ENCODE measurements at places on chromosomes 2 and 18. TPM values are rescaled to one million over a fixed set of nuclear protein-coding genes. Genes with fewer than 3 reads are reported as not detected.

GRCh38 chr18:3124822-3125221 lies 94.9 kb downstream of the MYOM1 start:
- no peak for DNase-seq

- DNase-seq, result no peak
Measured at GRCh38 chr2:241809383-241810306, 652 bp downstream of the NEU4 start.

The ZNF892 gene
- 4.6 TPM for total RNA-seq

DNA sequence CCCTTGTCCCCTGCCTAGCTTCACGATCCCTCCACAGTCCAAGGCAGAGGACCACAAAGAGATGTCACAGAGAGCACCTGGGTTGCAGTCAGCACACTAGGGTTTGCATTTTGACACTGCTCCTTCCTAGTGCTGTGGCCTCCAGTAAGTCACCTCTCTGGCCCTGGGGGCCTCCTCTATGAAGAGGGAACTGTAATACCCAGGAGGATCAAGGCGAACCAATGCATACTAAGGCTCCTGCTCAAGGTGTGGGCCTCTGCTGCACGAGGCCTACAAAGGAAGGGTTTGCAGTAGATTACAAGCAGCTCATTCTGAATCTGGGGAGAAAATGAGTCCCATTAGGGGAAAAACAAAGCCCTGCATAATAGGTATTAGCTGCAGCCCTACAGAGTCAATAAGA lies 72.3 kb upstream of the FZD7 start:
- no peak for DNase-seq

The ARHGAP15 gene
- 0.11 TPM for total RNA-seq

The RMDN2 gene
- 4.9 TPM for total RNA-seq

The SCYGR8 gene
- total RNA-seq, result not detected

DNA sequence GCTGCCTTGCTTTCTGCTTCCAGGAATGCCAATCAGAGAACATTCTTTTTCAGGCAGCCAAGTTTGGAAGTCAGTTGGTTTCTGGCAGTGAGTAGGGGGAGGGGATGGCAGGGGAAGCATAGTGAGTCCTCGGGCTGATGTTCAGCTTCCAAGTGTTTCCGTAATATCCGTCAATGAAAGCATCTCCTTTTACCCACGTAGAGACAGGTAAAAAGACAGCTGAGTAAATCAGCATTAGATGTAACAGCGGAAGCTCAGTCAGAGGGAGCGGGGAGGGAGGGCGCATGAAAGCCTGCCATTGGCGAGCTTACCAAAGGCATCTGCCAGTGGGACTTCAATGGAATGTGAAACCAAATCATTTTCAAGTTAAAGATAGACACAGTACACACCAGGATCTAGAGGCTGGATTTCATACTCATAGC lies 117.1 kb upstream of the DTNA start:
- DNase-seq, result peak; percentile 65

DNA sequence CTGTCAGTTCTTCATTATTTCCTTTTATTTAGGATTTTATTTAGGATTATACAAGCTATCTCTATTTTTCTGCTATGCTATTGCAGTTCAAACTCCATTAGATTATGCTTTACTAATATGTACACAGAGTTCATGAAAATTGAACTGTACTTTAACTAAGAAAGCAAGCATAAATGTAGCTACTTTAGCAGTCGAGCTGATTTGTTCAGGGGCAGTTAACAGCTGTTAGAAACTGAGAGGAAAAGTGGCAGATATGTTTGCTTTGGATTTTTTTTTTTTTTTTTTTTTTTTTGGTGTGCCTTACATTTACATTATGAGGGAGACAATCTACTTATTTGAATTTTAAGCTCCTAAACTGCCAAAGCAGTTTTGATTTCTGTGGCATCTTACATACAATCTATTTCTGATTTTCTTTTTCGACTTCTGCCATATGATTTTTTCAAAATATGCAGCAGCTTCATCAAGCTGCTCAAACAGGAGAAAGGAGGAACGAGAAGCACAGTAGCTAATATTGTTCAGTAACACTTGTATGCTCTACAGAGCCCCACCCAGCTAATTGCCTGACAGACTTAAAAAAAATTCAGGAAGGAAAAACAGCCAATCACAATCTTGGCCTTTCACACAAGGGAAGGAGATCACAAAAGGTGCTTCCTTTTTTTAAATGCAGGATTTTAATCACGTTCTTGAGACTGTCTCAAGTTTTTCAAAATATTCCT lies 233.4 kb upstream of the SIX3 start:
- no peak for DNase-seq

DNA sequence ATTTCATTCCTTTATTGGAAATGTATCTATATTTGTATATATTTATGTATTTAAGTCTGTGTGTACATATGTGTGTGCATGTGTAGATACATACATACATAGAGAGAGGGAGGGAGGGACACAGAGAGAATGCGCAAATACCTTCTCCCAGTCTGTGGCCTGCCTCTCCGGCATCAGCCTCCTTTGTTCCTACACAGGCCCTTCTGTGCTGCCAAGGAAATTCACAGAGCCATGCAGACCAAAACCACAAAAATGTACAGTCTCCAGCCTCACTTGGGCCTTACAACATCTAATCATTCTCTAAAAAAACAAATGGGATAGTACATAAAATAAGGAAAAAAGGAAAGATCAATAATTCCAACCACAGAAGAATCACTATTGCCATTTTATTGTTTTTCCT lies 8.8 kb upstream of the CRACDL start:
- peak; percentile 36 for DNase-seq

DNA sequence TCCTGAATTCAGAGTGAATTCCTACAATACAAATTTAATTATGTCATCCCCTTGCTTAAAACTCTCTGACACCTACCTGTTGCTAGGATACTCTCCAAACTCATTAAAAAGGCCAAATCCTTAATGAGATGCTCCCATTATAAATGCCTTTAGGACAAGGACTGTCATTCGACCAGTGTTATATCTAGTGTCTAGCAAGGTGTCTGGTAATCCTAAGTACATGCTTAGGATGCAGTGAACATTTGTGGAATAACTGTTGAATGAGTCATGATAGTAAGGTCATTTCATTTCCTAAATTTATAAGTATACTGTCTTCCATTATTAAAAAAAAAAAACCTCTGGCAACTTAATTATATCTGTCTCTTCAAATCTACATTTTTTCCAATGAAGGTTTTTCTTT lies 588.9 kb upstream of the NRXN1 start:
- DNase-seq, result peak; percentile 35

The GULP1 gene
- total RNA-seq, result 32.2 TPM

- DNase-seq, result no peak
Measured at GRCh38 chr2:215364157-215365155, 52.6 kb downstream of the ATIC start.

GRCh38 chr2:96342085-96342484 lies 6.5 kb downstream of the NCAPH start:
- peak; percentile 63 for DNase-seq

The HMSD gene
- not detected for total RNA-seq
